CD4-positive, alpha-beta T cell treated with Interleukin-6 for 4 hours (primary cell): ENCODE measurements at places on chromosomes 7 and 10.
A peak's percentile ranks its signal among the peaks of the same experiment; 100 is the strongest.

GRCh38 chr10:49509771-49510303 is 29.1 kb downstream of the ERCC6 start:
- DNase-seq, result no peak

DNA sequence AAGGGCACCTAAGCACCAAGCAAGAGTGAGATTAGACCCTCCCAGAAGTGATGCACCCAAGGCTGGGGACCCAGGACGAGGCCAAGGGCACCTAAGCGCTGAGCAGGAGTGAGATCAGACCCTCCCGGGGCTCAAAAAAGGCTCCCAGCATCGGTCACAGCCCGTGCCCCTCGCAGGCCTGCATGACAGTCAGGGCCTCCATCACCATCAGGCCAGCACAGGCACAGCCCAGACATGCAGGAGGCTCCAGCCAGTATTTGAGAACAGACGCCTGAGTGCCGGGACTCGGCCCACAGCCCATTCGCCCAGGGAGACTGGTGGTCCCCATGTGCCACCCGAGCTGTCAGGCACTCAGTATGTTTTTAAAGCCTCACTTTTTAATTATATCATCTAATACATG is 595.9 kb downstream of the PTPRN2 start:
- DNase-seq, result no peak

DNA sequence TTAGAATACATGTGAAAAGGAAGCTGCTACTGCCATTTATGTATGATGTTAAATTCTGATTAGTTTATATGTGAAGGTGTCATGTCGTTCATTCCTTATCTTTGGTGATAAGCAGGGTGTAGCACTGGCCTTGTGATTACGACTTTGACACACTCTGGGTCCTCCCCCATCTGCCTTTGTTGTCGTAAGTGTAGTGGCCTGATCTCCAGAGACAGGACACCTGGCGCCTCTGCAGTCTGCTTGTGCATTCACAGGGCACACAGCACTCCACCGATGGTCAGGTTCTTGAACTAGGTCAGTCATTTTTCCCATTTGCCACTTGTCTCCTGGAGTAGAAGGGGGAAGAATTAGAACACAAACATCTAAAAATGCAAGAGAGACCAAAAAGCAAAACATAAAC is 186.0 kb downstream of the PRKCQ start:
- DNase-seq, result no peak

- DNase-seq, result no peak
These were observed 138.1 kb upstream of the BTBD16 start for GRCh38 chr10:122132882-122133565.

DNA sequence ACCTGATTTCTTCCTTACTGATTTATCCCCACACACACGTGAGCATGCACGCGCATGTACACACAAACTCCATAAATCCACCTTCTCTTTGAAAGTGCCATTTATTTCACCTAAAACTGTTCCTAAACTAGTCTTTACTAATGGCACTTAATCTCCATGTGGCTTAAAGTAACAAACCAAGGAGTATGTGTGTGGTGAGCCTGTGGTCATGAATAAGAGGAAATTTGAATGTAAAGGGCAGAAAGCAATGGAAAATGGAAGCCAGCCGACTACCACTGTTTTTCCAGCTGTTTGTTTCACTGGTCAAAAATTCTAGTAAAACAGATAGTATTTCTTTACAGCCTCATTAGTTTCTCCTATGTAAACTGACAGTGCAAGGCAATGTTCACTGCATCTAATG is 23.8 kb downstream of the SEMA3C start:
- DNase-seq, result no peak

DNA sequence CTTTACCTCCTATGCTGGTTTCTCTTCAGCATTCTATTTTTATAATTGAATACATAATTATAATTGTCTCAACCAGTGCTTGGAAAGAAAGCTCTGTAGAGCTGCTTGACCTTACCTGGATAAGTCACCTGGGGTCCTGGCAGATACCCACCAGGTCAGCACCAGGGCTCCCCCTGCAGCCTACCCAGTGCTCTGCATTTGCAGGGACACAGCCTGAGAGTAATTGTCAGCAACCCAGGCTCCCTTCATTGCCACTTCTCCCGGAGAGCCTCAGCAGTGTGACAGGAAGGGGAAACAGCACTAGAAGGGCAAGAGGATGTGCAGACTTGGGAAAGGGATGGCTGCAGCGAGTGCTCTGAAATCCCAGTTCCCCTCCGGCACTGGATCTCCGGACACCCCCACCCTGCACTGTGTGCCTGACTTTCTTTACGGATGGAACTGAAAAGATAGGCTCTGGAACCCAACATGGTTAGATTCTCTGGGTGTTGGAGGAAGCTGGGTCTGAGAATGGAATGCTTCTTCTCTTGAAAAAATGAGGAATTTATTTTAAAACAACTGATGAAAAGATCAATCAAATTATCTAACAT is 11.4 kb upstream of the PAX4 start:
- peak; percentile 45 for DNase-seq

DNA sequence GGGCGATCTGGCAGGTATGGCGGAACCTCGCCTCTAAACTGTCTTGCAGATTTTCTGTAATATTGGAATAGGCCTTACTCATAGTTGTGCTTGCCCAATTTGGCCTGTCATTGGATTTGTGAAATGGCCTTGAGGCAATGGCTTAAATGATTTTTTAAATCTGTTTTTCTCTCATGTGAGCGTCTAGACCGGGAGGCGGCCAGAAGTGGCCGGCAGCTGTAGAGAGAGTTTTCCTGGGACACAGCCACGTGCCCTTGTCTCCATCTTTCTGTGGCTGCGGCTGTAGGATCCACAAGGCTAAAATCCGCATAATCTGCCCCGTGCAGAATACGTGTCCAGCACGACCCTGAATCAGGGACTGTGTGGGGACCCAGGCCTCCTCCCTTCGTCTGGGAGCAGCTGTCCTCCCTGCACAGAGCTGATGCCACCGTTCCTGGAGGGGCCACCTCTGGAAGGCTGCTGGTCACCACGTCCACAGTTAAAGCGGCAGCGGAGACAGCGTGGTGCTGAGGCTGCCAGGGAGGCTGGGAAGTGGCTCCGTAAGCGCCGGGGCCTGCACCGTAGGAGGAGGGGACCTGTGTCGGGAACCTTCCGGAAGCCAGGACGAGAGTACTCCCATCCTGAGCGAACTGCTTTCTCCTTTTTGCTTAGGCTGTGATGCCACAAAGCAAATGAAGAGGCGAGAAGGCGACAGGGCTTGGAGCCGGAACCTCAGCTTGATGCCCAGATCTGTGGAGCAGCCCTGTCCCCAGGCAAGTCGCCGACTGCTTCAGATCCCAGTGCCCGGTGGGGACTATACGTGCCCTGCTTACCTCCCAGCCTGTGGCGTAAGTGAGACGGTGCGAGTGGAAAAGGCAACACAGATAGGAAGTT is 99.8 kb downstream of the DYNC2I1 start:
- no peak for DNase-seq

DNA sequence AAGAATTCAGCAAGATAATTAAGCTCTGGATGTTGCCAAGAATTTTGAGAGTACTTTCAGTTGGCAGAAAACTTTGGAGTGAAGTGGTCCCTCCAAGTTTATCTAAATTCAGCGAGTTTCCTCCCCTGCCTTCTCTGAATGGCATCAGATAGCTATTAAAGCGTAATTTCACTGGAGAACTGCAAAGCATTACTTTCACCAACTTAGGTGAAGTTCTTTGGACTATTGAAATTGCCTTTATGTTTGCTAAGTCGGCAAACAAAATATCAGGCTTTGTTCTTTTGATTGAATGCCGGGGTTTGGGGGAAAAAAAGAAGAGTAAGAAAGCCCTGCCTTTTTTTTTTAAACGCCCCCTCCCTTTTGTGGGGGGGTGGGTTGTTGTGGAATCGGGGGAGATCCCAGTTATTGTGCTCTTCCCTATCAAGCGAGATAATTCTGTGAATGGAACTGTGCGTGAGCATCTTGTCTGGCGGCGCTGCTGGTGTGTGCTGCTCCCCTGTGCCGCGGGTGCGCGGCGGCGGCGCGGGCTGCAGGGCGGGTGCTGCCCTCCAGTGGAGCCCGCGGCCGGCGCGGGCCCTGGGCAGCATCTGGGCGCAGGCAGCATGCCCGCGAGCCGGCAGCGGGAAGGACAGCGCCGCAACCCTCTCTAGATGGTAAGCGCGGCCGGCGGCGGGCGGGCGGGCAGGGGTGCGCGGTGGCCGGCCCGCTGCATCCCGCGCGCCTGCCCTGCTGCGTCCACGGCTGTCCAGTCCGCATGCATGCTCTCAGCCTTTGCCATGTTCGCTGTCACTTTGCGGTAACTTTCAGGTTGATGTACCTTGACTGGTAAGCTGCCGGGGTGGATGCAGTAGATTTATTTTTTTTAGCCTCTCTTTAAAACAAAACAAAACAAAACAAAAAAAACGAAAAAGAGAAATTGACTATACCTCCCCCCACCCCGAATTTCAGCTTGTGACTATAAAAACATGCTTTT is 176.5 kb downstream of the TCF7L2 start:
- peak; percentile 35 for DNase-seq

DNA sequence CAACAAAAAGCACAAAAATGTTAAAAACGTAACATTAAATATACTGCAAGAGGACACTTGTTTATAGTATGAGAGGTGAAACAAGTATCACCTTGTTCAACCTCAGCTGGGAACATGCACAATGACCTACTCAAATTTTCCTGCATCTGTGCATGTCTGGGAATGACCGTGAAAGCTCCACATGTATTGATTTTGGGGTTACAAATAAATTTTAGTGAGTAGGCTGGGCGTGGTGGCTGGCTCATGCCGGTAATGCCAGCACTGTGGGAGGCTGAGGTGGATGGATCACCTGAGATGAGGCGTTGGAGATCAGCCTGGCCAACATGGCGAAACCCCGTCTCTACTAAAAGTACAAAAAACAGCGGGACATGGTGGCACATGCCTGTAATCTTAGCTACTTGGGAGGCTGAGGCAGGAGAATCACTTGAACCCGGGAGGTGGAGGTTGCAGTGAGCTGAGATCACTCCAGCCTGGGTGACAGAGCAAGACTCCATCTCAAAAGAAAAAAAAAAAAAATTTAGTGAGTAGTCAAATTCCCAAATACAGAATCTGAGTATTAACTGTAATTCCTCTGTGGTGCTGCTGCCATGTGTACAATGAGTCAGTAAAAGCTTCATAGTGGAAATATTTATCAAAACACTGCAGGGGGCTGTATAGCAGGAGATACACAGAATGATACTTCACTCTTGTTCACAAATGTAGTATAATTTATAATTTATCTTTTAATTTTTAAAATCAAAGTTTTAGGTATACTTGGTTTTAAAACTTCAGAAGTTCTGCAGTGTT is 41.1 kb downstream of the SUGCT start:
- no peak for DNase-seq

DNA sequence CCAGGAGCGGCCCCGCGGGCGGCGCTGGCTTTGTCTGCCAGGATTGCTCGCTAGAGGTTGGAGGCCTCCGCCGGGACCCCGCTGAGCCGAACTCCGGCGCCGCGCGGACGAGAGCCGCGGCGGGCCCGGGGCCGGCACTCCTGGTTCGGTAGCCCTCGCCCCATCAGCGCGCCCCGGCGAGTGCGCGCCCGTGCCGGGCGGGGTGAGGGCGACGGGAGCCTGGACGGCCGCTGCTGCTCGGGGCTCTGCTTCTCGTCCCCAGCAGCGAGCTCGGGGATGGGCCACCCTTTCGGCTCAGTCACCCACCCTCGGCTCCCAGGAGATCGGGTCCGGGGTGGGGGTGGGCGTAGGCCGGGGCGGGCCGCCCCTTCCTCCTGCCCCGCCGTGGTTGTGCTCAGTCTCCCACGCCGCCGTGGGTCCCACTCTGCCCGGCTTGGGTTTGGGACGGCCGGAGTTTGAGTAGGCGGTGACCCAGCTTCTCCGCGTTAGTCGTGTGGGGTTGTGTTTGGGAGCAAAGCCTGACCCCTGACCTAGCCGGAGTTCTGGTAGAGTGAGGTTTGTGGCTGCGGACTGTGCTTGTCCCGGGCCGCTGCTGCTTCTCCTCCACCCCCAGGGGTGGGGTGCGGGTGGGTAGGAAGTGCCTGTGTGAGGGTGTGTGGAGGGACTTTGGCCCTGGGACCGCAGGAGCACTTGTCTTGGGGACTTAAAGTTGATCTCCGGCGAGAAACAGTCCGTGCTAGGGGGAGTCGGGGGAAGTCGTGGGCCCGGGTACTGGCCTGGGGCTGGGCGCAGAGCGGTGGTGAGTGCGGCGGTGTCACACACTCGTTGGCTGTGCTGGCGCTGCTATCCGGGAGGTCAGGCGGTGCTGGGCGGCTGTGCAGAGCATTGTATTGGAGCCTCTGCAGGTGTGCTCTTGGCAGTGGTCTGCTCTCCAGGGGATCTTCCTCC is 677 bp downstream of the TSPAN14 start:
- peak; percentile 50 for DNase-seq

- DNase-seq, result no peak
These were observed 22.7 kb downstream of the ELFN1 start for GRCh38 chr7:1692515-1693418.

GRCh38 chr7:33210958-33211357 is 81.6 kb downstream of the BBS9 start:
- no peak for DNase-seq

GRCh38 chr10:103448746-103449145 is 3.4 kb downstream of the CALHM2 start:
- no peak for DNase-seq

DNA sequence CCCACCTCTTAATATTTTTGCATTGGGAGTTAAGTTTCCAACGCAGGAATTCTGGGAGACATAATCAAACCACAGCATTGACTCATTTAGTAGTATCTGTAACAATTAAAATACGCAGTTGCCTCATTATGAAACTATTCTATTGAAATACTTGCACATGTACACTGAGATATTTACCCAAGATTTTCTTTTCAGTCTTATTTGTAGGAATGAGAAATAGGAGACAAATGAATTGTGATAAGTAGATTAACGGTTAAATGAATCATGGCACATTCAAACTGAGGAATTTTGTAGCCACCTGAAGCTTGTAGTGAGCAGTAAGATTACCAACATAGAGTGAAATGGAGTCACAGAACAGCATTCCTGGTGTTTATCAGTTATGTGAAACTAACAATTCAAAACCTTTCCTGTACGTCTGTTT is 18.1 kb downstream of the RP9 start:
- no peak for DNase-seq

DNA sequence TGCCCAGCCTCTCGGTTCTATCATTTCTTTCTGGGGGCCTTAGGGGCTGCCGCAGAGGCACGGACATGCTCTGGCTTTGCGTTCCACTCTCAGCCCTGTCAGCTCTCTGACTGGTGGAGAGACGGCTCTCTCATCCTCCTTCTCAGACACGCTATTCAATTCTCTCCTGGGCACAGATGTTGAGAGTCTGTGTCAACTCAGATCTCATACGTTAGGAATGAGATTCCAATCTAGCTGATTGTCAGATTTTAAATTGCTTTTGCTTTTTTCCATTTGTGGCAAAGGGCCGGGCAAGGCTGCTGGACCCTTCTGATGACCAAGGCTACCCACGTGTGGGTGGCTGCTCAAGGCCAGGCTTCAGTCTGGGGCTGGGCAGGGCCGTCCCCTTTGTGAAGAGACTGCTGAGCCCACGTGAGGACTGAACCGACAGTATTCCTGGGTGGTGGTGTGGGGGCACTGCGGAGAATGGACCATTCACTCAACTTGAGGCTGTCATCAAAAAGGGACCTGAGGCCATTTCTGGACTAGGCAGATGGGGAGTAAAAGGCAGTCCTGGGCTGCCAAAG is 71.5 kb downstream of the CLEC2L start:
- DNase-seq, result no peak

- DNase-seq, result peak; percentile 40
These were observed 26.0 kb downstream of the ASB4 start for GRCh38 chr7:95511716-95512260.

GRCh38 chr7:47267346-47267745 is 314.6 kb downstream of the TNS3 start:
- no peak for DNase-seq
